Activated T-cell treated with anti-CD3 and anti-CD28 coated beads, Interleukin-2, amount 50 U/mL, for 4 hours (primary cell): ENCODE measurements at places on chromosomes 7 and 10. TPM values are rescaled to one million over a fixed set of nuclear protein-coding genes. Genes with fewer than 3 reads are reported as not detected.
A peak's percentile ranks its signal among the peaks of the same experiment; 100 is the strongest.

The DOCK4 gene
- 1.1 TPM for total RNA-seq

The BEND7 gene
- not detected for total RNA-seq

The OPN1SW gene
- not detected for total RNA-seq

The FXYD4 gene
- total RNA-seq: not detected

The CAMK2B gene
- 1.6 TPM for total RNA-seq

The ZNF25 gene
- total RNA-seq: 2.9 TPM

The GPR37 gene
- not detected for total RNA-seq

The ZNF679 gene
- total RNA-seq: not detected

The KMT2C gene
- total RNA-seq: 41.6 TPM

The GPR146 gene
- total RNA-seq: 0.21 TPM

The GLI3 gene
- total RNA-seq: 0.24 TPM

DNA sequence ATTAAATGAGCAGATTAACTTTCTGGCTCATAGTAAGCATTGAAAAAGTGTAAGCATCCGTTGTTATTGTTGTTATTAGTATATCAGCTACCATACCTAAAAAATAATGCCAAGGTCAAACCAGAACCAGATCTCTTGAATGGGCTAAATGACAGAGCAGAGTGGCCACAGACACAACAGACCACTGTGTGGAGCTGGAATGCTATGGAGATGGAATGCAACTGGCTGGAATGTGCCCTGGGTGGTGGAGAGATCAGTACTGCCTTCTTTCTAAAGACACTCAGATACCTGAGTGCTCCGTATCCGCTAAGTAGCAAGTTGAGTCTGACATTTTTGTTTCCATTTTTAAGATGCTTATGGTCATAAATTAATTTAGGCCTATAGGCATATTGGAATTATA lies 20.5 kb upstream of the DNAJB12 start:
- DNase-seq: no peak

DNA sequence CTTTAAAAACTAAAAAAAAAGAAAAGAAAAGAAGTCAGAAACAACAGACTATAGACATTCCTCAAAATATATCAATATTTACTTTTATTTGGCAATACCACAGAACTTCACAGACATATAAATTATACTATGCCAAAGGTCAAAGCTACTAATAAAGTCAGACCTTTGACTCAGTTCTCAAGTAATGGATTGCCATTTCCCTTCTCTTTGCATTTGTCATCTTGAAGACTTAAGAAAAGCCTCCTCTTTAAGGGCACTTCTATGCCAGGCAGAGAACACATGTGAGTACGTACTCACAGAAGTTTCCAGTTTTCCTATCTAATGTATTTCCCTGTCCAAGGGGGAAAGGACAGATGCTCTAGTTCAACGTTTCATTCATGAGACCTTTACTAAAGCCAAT lies 37.6 kb downstream of the TNPO3 start:
- no peak for DNase-seq

- DNase-seq: no peak
Measured at GRCh38 chr10:86819567-86819966, 63.1 kb downstream of the BMPR1A start.

- DNase-seq: no peak
Measured at GRCh38 chr10:923844-924523, 7.5 kb downstream of the LARP4B start.

- peak; percentile 25 for DNase-seq
Measured at GRCh38 chr7:10973942-10974911, 555 bp downstream of the PHF14 start.

DNA sequence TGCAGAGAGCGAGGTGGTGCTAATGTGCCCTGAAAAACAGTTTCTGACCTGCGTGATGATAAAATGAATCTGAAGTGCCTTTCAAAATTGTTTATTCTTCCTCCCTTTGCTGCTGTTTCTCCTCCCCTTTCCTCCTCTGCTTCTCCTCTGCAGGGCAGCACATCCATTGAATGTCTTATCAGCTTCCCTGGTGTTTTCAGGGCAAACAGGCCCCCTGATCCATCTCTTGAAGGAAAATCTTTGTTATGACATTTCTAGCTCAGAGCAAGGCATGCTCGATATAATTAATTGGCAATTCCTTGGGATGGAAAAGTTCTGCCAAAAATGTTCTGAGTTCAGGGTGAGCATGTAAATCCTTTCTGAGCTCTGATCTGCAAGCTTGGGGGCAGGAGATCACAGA lies 364.2 kb upstream of the ZNF32 start:
- DNase-seq: no peak

DNA sequence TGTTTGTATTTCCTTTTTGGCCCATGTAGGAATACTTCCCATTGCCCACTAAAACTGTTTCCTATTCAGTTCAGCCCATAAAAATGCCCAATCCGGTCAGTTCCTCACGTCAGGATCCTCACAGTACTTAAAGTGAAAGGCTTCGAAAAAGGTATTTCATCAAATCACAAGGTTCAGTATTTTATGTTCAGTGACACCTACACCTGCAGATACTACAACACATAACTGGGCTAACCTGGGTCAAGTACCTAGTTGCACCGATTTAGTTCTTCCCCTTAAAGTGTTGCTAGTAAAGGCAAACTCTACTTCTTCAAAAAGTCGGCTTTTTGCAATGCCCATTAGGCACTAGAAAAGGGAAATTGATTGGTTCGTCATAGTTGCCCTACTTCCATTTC lies 1.1 kb downstream of the SNX13 start:
- DNase-seq: no peak

DNA sequence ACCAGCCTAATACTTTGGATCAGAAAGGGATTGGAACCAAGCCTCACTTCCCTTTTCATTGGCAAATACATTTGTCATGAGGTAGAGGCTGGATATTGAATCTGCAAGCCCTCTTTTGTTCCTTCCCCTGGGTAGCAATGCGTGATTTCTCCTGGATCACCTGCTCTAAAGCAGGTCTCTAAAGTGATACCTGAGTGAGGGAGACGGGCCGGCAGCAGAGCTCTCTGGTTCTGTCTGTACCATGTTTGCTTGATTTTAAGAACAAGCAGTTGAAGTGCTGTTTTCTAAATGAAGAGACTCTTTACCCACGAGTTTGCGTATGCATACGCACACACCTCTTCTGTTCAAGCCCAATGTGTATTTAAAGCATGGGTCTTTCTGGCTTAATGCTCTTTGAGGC lies 41.1 kb downstream of the GARS1 start:
- no peak for DNase-seq

DNA sequence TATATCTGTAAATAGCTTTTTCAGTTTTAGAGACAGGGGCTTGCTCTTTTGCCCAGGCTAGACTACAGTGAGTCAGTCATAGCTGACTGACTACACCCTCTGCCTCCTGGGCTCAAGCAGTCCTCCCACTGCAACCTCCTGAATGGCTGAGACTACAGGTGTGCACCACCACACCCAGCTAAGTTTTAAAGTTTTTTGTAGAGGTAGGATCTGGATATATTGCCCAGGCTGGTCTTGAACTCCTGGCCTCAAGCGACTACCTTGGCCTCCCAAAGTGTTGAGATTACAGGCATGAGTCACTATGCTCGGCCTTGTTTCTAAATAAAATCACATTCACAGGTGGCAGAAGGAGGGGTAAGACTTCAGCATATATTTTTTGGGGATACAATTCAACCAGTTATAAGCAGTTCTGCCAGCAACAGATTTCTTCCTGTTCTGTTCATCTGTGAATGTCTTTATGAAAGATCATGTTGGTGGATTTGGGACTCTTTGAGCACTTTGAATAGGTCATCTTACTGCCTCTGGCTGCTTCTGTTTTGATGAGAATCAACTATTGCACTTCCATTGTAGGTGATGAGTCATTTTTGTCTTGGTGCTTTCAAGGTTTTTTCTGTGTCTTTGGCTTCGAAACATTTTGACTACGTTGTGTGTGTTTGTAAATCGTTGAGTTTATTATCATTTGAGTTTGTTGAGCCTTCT lies 15.7 kb downstream of the RBM33 start:
- DNase-seq: no peak

GRCh38 chr7:145957160-145957890 lies 159.3 kb upstream of the CNTNAP2 start:
- no peak for DNase-seq

DNA sequence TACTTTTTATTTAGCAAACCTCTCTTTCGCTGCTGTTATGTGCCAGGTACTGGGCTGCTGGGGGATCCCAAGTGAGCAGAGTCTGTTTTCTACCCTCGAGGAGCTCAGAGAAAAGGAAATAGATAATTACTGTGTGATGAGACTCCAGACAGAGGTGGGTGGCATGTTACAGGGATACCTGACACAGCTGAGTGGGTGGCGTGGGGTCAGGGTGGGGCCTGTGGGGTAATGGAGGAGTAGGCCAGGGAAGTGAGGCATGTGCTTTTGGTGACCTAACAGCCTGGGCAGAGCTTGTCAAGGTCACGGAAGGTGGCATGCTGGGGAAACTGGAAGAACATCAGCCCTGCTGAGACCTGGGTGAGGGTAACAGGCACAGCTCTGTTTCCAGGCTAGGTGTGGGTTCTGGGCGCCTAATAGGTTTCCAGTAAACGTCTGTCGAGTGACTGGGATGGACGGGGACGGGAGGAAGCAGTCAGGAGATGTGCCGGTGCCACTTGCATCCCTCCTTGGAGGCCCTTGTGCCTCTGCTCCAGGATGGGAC lies 36.5 kb upstream of the MMD2 start:
- no peak for DNase-seq

DNA sequence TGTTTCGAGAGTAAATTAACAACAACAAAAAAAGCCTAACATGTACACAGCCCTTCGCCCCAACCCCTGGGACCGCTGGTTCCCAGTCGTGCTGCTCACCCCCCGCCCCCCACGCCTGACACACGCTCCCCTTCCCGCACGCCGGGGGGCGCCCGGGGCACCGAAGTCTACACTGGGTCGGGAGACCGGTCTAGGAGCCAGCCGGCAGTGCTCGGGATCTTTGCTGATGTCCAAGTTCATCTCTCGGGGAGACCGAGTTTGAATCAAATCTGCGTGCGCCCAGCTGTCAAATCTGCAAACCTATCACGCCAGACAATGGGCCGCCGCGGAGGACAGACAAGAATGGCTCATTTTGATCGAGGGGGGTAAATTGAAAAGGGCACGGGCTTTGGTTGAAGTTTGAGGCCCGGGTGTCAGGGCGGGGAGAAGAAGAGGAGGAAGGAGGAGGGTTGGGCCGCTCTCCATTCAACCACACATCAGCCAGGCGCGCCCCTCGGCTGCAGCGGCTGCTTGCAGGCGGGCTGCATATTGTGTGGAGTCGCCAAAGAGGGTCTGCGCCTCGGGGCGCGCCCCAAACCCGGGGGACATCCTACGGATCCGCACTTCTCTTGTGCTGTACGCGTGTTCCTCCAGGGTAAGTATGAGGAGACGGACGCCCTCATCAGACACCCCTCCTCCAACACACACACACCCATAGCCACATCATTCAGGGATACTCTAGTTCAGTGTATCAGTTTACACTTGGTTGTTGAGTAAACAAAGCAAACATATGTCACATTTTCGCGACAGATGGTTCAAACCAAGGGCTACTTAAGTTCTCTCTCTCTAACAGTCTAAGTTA lies 1.3 kb upstream of the GFRA1 start:
- DNase-seq: no peak

DNA sequence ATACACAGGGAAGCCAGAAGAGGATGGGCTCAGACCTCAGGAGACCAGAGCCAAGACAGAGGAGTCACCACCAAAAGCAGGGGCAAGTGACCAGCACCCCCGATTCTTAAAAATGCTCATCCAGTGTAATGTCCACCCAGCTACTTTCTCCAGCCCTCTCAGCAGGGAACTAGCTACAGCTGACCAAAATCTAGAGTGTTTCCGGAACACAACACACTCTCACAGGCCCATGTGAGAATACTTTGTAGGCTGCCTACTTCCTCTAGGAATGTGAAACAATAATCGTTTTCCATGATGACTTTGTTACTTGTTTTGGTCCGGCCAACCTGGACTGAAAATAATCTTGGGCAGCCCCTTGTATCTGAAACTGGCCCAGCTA lies 14.5 kb downstream of the PSAP start:
- no peak for DNase-seq

DNA sequence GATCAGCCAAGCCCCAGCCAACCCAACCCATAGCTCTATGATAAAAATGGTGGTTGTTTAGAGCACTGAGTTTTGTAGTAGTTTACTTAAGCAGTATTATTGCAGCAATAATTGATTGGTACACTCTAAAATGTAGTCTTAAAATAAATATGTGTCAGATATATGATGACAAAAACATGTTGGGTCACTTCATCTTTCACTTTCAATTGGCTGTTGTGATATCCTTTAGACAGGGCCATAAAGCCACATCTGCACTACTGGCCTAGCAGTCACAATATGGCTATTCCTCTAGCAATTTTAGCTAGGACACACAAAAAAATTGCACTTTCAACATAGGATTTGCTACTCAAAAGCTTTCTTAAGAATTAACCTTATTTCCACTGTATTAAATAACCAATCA lies 5.9 kb upstream of the CAV1 start:
- DNase-seq: no peak

DNA sequence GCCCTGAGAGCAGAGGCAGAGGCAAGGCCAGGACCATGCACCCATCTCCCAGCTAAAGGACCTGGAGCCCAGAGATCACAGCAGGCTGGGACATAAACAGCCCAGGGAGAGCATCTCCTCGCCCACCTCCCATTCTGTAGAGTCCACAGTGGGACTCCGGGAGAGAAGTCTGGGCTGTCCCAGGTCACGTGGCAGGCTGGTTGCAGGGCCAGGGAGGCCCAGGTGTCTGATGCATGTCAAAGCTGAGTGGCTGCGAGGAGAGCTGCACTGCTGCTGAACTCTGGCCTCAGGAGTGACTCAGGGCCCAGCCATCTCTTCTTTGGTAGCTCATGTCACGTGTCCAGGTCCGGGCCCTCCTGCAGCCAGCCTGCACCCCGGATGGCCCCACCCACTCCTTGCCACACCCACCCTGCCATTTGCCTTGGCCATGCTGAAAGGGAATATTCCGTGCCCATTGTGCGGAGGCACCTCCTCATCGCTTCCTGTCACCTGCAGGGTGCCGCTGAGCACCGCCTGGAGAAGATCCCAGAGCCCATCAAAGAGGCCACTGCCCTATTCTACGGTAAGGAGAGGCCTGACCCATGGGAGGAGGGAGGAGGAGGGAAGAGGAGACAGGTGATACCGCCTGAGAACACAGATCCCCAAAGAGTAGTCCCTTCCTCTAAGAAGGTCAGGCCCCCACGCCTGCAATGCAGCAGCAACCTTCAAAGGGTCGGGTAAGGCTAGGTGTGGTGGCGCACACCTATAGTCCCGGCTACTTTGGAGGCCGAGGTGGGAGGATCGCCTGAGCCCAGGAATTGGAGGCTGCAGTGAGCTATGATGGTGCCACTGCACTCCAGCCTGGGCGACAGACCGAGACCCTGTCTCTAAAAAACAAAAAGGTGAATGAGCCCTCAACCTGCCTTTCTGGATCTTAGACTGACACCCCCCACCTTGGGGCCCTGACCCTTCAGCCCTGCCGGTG lies 12.6 kb upstream of the SH2B2 start:
- no peak for DNase-seq

- no peak for DNase-seq
Measured at GRCh38 chr10:51231754-51232153, 157.5 kb downstream of the PRKG1 start.

GRCh38 chr7:121330053-121330833 lies 1.4 kb downstream of the WNT16 start:
- DNase-seq: no peak

GRCh38 chr10:118904286-118904685 lies 125.2 kb upstream of the NANOS1 start:
- DNase-seq: no peak

- peak; percentile 2 for DNase-seq
Measured at GRCh38 chr10:5530846-5531557, 6.2 kb downstream of the CALML3 start.

- no peak for DNase-seq
Measured at GRCh38 chr10:131882151-131882550, 18.7 kb upstream of the PPP2R2D start.
